ENCODE measurements at places on chromosomes 12 and 14. TPM values are rescaled to one million over a fixed set of nuclear protein-coding genes. Genes with fewer than 3 reads are reported as not detected.

DNA sequence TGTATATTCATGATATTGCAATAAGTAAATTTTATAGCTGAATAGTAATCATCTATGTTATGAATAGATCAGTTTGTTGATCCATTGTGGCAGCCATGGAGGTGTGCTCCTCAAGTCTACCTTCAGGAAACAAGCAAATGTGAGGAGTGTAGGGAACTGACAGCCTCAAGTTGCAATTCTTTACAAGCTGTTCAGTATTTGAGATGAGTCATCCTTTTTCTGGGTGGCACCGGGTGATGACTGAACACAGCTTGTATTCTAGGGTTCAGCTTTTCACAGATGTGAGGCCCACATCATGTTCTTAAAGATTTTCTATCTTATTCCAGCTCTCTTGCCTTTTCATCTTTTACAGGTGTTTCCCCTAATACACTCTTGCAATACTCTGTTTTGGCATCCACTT, 452.4 kb downstream of the KCNH5 start:
- no peak for DNase-seq
- no peaks in the 10 kb centered on the region for H3K4me1 ChIP-seq
- no peak overlapping the region for H3K4me3 ChIP-seq

GRCh38 chr14:59036134-59036533, 152.3 kb upstream of the DAAM1 start:
- no peak overlapping the region for H3K4me3 ChIP-seq
- no peaks in the 10 kb centered on the region for H3K4me1 ChIP-seq
- H3K36me3 ChIP-seq, result no peaks in the 10 kb centered on the region
- no peak overlapping the region for H3K27ac ChIP-seq
- no peak for DNase-seq
- H3K27me3 ChIP-seq, result no peaks in the 10 kb centered on the region

DNA sequence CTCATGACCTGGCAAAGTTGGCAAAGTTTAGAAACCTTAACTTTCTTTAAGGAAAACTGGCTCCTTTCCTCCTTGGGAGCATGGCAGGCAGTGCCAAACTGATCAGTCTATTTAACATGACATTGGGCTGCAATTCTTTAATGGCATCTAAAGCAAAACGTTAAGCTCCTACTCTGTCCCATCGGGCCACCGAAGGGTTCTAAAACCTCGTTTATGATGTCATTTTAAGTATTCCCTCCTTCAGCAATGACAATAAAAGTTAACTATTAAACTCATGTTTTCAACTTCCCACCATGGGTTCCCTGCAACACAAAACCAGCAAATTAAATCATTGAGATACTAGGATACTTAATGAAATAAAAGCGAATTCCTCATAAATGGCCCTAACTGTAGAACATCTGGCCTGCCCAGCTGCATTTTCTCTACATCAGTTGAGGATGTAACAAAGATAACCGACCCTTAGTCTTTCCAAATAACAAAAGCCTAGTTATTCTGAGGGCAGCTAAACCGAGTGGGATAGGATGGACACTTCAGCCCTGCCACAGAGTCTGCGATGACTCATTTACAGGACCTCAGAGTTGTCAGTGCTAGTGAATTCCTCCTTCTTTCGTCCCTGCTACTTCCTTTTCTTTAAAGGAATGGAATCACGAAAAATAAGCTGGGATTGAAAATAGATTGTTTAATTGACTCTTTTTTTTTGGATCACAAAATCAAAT, 34.5 kb upstream of the RIC8B start:
- no peaks in the 10 kb centered on the region for H3K36me3 ChIP-seq
- H3K4me1 ChIP-seq, result peaks cover 3% of the 10 kb centered on the region
- no peak overlapping the region for H3K4me3 ChIP-seq
- no peak for DNase-seq
- H3K27me3 ChIP-seq, result peaks cover 10% of the 10 kb centered on the region
- H3K27ac ChIP-seq, result no peak overlapping the region

DNA sequence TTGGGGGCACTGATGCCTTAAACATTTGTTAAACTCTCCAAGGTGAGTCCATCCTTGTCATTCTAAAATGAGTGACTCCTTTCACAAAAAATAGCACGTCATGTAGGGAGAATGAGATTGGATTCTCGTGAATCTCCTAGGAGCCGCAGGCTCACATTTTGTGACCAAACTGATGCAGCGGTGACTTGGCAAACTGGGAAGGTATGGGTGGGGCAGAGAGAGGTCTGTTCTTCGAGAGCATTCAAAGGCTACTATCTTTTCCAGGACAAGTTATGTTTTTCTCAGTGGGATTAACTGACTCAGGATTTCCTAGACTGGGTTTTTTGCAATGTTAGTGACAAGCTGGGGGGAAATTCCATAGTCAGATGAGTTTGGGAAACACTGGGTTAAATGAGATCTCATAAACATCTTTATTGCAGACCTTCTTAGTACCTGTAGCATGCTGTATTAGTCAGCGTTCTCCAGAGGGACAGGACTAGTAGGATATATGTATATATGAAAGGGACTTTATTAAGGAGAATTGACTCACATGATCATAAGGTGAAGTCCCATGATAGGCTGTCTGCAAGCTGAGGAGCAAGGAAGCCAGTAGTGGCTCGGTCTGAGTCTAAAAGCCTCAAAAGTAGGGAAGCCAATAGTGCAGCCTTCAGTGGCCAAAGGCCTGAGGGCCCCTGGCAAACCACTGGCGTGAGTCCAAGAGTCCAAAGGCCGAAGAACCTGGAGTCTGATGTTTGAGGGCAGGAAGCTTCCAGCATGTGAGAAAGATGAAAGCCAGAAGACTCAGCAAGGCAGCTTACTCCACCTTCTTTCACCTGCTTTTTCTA, 61.0 kb downstream of the FOXN4 start:
- H3K36me3 ChIP-seq, result no peaks in the 10 kb centered on the region
- H3K4me1 ChIP-seq, result no peaks in the 10 kb centered on the region
- H3K4me3 ChIP-seq, result no peak overlapping the region
- DNase-seq, result no peak
- no peaks in the 10 kb centered on the region for H3K27me3 ChIP-seq

- no peak overlapping the region for H3K27ac ChIP-seq
- no peaks in the 10 kb centered on the region for H3K27me3 ChIP-seq
- no peaks in the 10 kb centered on the region for H3K36me3 ChIP-seq
These were observed 6.0 kb upstream of the FBXO34 start for GRCh38 chr14:55265197-55265596.

The GUCY2C gene
- not detected for total RNA-seq

The TEDC1 gene
- total RNA-seq, result 40.4 TPM

The OASL gene
- 4.1 TPM for total RNA-seq

The CDCA3 gene
- total RNA-seq, result 63.0 TPM

The GPR84 gene
- total RNA-seq, result not detected

The KRT78 gene
- not detected for total RNA-seq
